ENCODE measurements at places on chromosomes 7 and 10. TPM values are rescaled to one million over a fixed set of nuclear protein-coding genes. Genes with fewer than 3 reads are reported as not detected.

Gene GJD4
- not detected for total RNA-seq

Gene AKR1C4
- not detected for total RNA-seq

Gene DNAJB9
- 31.6 TPM for total RNA-seq

Gene GPR141
- 0.32 TPM for total RNA-seq

Gene SCART1
- 0.95 TPM for total RNA-seq

Gene FZD1
- 6.5 TPM for total RNA-seq

Gene HMX2
- total RNA-seq = 0.14 TPM

Gene OPALIN
- not detected for total RNA-seq

Gene PDE6C
- not detected for total RNA-seq

Gene TMEM196
- total RNA-seq = 0.20 TPM

Gene C10orf143
- 2.0 TPM for total RNA-seq

Gene CAMK2B
- total RNA-seq = 0.92 TPM

Gene LIPN
- total RNA-seq = not detected

Gene GPER1
- 0.70 TPM for total RNA-seq

All from pancreas (tissue), 10 donors.